Fibroblast of skin of right quadriceps (primary cell): ENCODE measurements at places on chromosomes 3 and 15.

DNA sequence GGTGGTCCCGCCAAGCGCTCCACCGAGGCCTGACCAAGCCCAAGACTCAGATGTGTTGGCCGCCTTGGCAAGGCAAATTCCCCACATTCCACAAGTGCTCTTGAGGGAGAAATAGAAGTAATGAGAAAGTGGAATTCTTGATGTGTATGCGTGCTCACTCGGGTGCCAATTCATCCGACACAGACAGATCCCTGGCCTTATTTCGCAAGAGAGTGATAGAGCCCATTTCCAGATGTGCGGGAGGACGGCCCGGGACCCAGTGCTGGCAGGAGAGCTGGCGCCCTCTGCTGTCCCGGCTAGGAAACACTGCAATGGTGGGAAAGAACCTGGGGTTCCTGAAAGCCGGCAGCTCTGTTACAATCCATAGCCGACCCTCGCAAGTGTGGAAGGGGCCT lies 76.0 kb downstream of the HMG20A start:
- DNase-seq: peak; percentile 98

- DNase-seq: no peak
Observed at GRCh38 chr15:70670680-70671079, 92.7 kb downstream of the UACA start.

- peak; percentile 50 for DNase-seq
Observed at GRCh38 chr3:189941679-189942078, 179.0 kb downstream of the P3H2 start.

- no peak for DNase-seq
Observed at GRCh38 chr3:122515020-122515468, 305 bp upstream of the KPNA1 start.

GRCh38 chr3:124266487-124266886 lies 274.6 kb upstream of the ROPN1 start:
- peak; percentile 41 for DNase-seq

DNA sequence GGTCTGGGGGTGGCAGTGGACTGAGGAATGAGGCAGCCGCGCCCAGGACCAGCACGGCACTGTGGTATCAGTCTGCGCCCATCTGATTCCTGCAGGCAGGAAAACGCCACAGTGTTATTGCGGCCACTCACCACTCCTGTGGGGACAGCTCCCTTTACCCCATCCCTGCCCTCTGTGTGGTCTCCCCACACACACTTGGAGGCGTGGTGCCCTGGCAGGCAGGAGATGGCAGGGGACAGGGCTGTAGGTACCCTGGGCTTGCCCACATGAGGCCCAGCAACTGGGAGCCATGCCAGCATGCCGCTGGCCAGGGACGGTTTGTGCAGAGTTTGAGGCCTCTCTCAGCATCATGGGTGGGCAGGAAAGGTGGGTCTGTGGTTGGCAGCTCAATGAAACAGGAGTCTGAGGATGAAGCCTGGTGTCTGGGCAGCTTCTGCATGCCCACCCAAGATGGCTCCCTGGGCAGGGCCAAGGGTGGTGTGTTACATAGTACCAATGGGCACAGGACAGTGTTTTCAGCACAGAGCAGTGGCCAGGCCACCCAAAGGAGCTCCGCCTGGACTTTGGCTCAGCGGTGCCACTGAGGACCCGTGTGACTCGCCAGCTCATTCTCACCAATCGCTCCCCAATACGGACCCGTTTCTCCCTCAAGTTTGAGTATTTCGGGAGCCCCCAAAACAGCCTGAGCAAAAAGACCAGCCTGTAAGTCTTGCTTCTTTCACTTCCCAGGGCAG lies 27.2 kb downstream of the ACAA1 start:
- DNase-seq: no peak

DNA sequence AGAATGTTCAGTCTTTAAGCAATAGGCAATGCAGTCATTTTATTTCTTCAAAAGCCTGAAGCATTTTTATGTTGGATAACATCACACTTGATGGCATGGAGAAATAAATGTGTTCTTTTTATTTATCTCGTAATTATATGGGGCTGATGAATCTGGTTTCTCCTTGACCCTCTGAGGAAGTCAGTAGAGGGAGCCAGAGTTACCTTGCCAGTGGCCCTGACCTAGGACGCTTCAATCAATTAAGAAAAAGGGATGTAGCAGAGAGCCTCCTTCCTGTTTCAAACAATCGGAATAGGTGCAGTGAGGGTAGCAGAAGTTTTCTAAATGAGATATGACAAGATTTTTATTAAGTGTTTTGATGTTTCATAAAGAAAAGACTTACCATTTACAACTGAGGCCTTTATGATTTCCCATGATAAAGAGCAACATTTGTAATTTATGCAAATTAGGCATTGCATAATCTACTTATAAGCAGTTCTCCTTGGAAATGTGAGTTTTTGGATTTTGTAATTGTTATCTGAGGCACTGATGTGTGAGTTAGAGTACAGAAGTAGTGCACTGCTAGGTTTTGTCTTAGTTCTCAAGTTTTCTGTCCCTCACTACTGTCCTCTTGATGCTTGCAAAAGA lies 129.1 kb downstream of the RAP2B start:
- DNase-seq: no peak

- no peak for DNase-seq
Observed at GRCh38 chr3:38374221-38374620, 27.6 kb downstream of the XYLB start.

- DNase-seq: no peak
Observed at GRCh38 chr3:159829056-159829455, 159.6 kb upstream of the IL12A start.

- no peak for DNase-seq
Observed at GRCh38 chr15:85414037-85414436, 33.6 kb downstream of the AKAP13 start.

GRCh38 chr3:169243579-169243978 lies 419.9 kb downstream of the MECOM start:
- DNase-seq: no peak

DNA sequence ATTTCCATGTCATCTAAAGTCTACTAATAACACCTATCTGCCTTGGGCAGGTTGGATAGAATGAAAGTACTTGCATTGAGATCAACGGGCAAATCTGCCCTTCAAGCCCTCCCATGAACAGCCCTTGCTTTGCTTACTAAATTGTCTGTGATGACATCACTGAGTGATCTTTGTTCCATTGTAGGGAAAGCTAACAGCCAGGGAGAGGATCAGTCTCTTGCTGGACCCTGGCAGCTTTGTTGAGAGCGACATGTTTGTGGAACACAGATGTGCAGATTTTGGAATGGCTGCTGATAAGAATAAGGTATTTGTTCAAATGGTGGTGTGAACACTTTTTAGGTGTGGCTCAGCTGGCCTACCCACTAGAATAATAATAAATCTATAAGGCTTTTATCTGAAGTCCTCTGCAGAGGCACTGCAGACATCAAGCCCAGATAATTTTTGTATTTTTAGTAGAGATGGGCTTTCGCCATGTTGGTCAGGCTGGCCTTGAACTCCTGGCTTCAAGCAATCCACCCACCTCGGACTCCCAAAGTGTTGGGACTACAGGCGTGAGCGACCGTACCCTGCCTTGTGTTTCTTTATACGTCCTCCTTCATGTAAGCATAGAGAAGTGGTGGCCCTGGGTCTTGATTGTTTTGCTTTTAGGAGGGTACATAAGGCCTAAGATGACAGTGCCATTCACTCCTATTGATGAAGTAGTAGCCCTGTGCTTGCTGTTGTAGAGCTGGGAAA lies 5.7 kb downstream of the PCCB start:
- DNase-seq: no peak

GRCh38 chr3:73024836-73025235 lies 28.2 kb downstream of the PPP4R2 start:
- DNase-seq: no peak

DNA sequence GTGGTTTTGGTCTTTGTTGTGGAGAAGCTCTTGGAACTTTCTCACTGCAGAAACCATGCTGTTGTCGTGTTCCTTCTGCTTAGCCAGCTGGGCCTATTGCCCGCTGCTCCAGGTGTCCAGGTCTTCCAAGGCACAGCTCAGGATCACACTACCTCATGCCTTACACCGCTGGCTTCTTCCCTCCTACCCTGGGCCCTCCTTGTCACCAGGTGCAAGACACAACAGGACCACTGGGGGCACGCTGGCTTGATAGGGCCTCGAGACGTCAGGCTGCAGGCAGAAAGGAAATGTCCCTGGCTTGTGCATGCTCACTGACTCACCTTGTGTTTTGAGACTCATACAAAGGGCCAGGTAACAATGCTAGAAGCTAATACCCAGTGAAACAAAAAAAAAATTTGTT lies 32.3 kb downstream of the PAQR9 start:
- no peak for DNase-seq

GRCh38 chr3:195524171-195524896 lies 18.8 kb downstream of the PPP1R2 start:
- DNase-seq: no peak

- no peak for DNase-seq
Observed at GRCh38 chr3:194446172-194446571, 40.6 kb downstream of the ATP13A3 start.

GRCh38 chr15:58981808-58982475 lies 5.5 kb upstream of the RNF111 start:
- no peak for DNase-seq

DNA sequence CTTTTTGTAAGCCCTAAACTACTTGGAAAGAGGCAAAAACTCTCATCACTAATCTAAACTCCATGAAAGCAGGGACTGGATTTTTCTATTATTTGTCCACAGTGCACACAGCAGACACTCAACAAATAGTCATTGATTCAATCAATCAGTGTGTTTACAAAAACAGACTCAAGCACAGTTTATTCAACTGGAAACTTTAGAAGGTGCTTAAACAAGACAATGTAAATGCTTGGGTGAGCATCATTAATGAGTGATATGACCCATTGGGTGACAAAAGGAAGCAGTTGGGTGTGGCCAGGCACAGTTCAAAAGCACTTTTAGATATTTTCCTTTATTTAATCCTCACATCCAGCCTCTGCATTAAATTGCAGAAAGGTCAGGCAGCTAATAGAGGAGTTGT lies 32.0 kb upstream of the PPP4R2 start:
- no peak for DNase-seq

- peak; percentile 89 for DNase-seq
Observed at GRCh38 chr3:148146947-148147826, 550.5 kb upstream of the AGTR1 start.

DNA sequence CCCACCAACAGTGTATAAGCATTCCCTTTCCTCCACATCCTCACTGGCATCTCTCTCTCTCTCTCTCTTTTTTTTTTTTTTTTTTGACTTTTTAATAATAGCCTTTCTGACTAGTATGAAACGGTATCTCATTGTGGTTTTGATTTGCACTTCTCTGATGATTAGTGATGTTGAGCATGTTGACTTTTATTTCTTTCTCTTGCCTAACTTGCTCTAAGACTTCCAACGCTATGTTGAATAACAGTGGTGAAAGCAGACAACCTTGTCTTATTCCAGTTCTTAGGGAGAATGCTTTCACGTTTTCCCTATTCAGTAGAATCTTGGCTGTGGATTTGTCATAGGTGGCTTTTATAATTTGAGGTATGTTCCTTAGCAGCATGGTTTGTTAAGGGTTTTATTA lies 249.4 kb upstream of the MDFIC2 start:
- peak; percentile 48 for DNase-seq

DNA sequence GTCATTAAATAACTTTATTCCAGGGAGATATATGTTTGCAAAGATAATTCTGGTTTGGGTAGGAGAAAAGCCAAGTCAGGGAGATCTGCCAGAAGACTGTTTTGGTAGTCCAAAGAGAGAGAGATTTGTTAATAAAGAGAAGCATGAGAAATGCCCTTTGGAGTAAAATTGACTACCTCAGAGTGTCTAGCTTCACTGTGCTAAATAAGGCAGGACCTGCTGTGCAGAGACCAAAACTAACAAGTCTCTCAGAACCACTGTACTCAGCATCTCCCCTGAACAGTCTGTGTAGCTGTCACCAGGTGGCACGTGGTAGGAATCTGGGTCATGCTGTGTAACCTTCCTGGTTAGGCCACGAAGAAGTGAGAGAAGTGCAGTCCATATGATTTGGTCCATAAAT lies 31.6 kb upstream of the SLC35G2 start:
- DNase-seq: peak; percentile 16

GRCh38 chr3:104291437-104291851 lies 1075.3 kb upstream of the ALCAM start:
- DNase-seq: no peak

DNA sequence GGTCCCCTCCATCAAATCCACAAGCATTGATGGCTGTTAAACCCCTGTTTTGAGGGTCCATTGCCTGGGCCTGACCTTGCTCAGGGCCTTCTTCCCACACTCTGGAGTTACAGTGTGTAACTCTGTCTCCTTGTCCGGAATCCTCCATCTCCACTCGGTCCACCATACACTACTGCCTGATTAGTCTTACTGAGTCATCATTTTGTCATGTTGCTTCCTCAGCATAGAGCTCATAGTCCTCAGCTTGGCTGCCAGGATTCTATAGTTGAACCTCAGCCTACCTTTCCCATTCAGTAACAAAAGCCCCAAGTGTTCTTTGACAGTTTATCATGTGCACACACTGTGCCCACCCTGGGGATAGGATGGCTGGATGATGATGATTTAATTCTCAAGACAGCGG lies 113.0 kb downstream of the PDE8A start:
- DNase-seq: peak; percentile 35

DNA sequence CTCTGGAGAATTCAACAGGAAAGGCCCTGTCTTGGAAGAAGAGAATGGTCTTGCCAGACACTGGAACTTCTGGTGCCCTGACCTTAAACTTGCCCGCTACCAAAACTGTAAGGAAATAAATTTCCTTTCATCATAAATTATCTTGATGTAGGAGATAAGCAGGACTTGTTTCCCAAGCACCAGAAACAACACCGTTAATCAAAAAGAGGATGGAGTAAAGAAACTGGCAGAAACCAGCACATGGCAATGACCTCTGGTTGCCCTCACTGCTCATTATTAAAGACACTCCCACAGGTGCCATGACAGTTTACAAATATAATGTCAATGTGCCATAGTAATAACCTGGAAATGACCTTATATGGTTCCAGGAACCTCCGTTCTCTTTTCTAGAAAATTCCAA lies 426.1 kb downstream of the EDEM1 start:
- no peak for DNase-seq

DNA sequence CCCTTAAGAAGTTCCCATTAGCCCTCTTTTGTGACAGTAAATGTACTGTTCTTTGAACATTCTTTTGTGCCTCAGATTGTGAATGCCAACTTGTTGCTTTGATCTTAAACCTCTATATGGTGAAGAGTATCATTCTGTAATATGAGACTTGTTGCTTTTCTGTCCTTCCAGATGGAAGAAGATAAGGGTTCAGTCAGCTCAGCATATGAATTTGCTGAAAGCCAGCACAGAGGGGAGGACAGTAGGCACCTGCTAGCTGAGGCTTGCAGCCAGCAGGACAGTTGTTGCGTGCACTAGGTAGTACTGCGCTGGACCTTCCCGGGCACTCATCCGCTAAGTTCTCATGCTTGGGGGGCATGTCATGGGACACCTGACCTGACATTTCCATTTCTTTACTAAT lies 74.7 kb downstream of the DCUN1D1 start:
- DNase-seq: no peak

- DNase-seq: no peak
Observed at GRCh38 chr3:59082106-59082505, 32.3 kb upstream of the CFAP20DC start.

GRCh38 chr3:107689355-107689754 lies 166.6 kb downstream of the BBX start:
- no peak for DNase-seq

- peak; percentile 49 for DNase-seq
Observed at GRCh38 chr3:112446343-112446742, 52.9 kb downstream of the BTLA start.
